ENCODE measurements at places on chromosomes 12 and 14.

- DNase-seq, result no peak
These were observed 3.8 kb downstream of the CCDC88C start for GRCh38 chr14:91413547-91414474.

DNA sequence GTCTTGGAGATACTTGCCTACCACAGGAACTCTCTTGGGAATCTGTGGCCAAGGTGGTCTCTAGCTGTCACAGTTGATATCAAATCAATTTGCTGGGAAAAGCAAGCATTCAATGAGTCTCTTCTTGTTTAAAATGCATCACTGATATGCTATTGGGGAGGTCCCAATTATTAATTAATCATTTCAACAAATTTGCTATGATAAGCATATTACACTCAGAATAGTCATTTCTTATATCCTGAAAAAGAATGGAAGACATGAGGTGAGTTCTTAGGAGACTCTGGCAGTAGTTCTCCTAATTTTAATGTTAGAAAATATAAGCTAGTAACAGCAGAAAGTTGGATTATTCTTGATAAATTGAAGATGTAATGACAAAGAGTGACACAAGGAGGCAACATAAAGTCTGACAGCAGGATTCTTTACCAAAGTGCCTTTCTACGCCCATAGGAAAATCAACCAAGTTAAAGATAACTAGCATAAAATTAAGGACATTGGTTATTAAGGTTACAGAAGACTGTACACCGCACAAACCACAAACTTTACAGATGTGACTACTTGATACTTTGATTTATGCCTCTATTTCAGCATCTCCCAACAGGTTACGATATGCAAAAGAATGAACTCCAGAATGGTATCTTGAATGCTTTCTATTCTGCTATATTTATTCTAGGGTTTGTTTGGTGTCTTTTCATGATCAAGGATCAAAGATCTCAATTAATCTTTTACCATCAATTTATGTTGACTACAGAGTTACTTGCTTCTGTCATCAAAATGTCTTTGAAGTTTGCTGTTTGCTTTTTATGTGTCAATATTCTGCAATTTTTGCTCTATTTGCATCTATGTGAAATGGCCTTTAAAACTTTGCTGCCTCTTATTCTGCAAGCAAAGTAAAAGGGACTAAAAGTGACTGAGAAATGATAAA is 349.6 kb upstream of the CLEC14A start:
- DNase-seq, result no peak

- DNase-seq, result no peak
These were observed 880 bp downstream of the PNMA1 start for GRCh38 chr14:73713206-73713802.

GRCh38 chr12:12612358-12612757 is 682 bp downstream of the CREBL2 start:
- no peak for DNase-seq

DNA sequence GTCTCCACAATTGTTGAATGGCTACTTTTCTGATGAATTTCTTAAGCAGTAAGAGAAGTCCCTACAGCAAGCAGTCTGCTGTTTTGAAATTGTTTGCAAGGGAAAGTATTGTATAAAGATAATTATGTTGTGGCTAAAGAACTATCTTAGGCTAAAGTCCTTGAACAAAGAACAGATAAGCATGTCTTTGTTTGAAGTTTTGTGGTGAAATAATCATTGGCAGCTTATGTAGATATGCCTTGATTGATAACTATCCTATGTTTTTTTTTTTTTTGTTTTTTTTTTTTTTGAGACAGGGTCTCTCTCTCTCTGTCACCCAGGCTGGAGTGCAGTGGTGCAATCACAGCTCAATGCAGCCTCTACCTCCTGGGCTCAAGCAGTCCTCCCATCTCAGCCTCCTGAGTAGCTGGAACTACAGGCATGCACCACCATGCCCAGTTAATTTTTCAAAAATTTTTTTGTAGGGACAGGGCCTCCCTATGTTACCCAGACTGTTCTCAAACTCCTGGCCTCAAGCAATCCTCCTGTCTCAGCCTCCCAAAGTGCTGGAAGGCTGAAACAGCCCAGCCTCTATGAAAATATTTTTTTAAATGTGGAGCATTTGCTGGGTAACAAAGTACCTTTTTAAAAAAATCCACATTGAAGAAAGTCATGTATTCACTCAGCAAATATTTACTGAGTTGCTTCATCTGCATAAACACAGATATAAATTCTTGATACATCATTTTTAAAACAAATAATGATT is 80.8 kb downstream of the LLPH start:
- DNase-seq, result no peak

GRCh38 chr12:120740871-120741270 is 15.2 kb downstream of the ACADS start:
- no peak for DNase-seq

GRCh38 chr14:33257796-33258195 is 319.1 kb downstream of the NPAS3 start:
- no peak for DNase-seq

DNA sequence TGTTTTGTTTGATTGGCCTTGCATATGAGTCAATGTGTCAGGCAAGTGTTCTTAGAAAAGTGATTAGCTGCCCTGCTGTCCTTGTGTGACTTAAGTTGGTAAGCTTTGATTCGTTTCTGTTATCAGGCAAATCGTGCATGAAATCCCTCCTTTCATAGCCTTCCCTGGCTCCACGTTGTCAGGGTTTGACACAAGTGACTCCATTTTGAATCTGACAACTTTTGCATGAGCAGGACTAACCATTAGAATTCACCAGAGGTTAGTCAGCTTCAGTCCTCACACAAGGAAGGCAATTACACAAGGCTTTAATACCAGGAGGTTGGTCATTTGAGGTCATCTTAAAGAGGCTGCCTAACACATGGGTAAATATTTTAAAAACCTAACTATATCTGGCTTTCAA is 68.2 kb downstream of the GPATCH2L start:
- DNase-seq, result no peak

GRCh38 chr12:72281126-72281525 is 9.0 kb downstream of the TRHDE start:
- DNase-seq, result no peak

DNA sequence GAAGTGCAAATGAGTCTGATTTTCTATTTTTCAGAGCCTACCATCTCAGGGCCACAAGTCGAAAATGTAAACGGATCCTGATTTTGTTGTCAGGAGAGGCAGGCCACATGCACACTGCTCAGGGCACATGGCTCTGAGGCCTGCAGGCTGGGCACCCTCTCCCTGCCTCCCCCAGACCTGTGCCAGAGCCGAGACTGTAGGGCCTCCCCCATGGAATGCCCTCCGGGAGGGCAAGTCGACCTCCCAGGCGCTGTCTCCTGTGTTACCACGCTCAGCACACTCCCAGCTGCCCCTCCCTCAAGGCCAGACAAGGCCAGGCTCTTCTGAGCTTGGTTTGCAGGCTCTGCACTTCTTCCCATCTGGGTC is 121.7 kb downstream of the CRACR2A start:
- no peak for DNase-seq

DNA sequence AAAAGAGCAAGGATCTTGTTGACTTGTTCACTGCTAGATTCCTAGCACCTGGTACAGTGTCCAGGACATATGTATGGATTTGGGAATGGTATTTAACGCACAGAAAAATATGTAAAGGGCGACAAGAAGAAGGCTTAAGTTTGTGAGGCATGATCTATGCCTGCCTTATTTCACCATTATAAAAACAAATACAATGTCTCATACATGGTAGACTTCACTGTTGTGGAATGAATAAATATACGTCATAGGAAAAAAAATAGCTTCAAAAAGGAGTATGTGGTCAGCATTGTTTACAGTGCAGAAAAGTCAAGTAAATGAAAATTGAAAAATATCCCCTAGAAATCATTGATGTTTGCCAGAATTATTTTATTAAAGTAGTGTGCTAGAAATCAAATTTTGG is 30.0 kb downstream of the HCFC2 start:
- no peak for DNase-seq
